Putamen (tissue), 1 donor: ENCODE measurements at places on chromosomes 3 and 15.
A peak's percentile ranks its signal among the peaks of the same experiment; 100 is the strongest.

DNA sequence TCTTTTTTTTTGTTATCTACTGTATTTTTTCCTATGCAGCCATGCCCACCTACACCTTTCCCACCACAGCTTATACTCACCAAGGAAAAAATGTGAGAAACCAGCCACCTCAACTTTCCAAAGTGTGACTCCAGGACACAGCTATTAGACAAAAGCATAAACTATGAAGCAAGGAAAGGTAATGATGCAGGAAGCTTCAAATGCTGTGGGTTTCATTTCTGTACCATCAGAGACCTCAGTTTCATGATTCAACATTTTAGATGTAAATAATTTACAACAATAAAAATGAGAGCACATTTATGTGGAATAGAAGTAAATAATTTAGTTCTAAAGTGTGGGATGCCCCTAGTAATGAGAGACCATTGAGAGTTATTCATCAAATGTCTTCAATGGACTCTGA lies 115.1 kb downstream of the CDIN1 start:
- no peak for DNase-seq

GRCh38 chr3:172987273-172987672 lies 153.8 kb downstream of the SPATA16 start:
- no peak for DNase-seq

DNA sequence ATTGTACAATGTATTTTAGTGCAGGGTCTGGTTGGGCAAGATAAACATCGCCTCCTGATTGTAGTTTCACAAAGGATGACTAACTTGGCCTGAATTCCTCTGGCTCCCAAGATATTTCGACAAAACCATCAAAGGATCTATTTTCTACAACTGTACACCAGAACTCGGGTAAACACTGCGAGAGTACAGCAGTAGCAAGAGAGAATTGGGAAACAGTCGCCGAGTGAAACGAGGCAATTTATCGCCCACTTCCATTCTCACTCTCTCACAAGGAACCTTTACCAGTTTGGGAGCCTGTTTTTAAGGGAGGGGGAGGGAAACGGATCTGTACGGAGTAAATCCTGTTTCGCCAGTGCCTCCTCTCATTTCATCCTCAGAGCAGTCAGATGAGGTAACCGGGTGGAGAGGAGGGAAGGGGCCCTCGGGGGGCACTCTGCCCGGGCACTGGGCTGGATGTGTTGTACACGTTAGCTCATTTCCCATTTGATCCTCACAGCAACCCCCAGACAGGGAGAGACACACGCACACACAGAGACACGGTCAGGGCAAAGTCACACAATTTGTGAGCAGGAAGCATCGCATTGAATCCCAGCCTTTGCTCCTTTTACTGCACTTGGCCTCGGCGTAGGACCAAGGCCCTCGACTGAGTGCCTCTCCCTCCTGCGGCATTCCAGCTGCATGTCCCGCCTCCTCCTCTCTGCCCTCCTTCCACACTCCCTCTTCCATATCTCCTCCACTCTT lies 120.1 kb downstream of the LIPC start:
- DNase-seq: peak; percentile 52

DNA sequence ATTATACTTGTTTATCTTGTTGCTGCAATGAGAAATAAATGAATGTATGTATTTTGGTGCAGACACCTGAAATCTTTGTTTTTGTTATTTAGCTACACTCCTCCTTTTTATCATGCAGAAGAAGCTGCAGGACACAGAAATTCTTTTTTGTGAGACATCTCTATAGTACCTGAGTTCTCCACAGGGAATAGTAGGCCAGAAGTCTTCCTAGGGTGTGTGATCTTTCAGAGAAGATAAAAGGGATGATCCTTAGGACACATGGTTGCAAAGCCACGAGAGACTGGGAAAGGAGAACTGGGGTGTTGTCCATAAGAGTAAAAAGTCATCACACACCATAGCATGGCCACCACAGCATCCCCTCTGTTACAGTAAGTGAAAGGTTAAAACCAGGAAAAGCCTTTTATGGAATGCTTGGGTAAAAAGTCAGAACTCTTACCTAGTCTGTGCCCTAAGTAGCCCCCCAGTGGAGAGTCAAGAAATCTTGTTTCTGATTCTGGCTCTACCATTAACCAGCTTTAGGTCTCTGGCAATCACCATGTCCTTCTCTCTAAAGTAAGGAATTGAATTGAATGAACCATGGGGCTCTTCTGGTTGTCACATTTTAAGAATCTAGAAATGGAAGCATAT lies 31.9 kb upstream of the ADGRG7 start:
- no peak for DNase-seq

DNA sequence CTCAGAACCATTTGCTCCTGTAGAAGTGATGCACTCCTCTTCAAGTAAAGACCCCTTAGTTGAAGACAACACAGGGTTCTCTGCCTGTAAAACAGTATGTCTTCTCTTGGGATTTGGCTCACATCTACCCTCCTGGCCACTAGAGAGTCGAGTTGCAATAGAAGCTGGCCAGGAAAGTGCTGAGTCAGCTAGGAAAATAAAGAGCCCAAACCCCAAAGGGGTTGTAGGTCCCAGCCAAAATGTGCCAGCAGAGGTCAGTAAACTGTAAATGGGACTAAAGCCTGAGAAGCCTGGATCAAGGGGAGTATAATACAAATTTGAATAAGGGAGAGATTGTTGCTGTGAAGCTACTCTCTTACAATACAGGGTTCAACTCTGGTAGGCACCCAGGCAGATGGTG lies 37.2 kb upstream of the THBS1 start:
- no peak for DNase-seq

GRCh38 chr3:16928386-16929132 lies 43.8 kb downstream of the PLCL2 start:
- DNase-seq: no peak

DNA sequence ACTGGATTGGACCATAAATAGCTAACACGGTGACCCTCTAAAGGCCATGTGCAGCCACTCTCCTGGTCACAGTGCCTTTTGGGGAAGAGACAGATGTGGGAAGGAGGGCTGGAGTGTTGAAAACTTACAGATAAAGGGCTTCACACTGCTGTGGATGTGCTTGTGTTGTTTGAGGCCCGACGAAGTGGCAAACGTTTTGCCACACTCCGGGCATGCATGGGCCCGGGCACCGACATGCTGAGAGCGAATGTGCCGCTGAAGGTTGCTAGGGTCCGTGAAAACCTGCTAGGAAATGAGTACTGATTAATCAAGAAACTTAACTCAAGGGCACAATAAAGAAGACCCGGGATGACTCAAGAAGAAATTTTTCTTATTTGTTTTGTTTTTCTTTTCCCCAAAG lies 542.6 kb downstream of the MECOM start:
- no peak for DNase-seq

DNA sequence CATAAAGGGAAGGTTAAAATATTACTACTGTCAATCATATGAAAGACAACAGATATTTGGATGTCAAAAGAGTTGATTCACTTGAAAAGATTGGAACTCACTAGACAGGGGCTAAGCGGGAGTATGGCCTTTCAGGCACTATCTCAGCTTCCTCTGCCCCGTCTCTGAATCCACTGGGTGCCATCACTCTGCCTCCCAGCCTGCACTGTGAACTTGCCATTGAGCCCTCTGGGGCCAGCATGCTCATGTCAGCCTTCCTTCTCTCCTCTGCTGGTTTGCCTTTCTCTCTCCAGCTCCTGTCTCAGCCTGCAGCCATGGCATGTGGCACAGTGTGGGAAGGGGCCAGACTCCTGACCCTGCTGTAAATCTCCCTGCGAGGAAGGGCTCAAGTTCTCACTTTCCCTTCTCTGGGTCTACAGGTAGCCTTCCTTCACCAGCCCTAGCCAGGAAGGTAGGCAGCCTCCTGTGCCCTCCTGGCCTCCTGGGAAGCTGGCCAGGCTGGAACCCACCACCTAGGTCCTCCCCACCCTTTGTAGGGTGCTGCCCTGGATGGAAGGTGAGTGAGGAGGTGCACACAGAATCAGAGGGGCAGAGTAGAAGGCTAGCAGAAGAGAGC lies 54.0 kb upstream of the SLCO2A1 start:
- no peak for DNase-seq

DNA sequence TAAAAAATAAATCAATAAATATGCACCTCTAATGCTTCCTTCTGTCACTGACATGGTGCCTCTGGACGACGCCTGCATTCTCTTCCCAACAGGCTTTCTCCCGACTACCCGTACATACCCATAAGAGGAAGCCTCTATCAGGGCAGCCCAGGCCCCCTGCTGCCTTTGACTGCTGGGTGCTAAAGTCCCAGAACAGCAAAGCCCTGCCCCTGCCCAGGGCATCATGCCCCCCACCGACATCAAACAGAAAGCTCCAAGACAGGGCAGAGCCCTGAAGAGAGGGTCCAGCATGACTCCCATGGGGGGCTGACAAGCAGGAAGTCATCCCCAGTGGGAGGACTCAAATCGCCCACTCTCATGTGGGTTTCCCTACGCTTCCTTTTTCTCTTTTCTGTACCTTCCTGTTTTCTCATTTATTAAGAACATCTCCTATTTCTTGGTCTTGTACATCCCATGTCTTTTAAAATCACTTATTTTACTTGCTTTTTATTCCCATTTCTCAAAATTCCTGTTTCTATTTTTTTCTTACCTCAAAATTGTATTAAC lies 23.4 kb downstream of the XPC start:
- DNase-seq: no peak

DNA sequence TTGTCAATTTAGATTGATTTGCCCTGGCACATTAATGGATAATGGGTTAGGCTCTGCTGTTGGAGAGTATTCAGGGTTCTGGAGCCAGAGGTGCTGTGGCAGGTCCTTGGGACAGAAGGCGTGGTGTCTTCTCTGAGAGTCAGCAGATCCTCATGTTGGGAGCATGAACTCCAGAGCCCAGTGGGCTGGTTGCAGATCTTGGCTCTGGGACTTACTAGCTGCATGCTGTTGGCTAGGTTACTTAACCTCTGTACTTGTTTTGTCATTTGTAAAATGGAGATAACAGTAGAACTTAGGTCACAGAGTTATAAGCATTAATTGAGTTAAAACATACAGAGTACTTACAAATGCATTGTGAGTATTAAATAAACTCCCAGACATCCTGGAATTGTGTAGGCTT lies 77.6 kb downstream of the CCK start:
- DNase-seq: no peak

DNA sequence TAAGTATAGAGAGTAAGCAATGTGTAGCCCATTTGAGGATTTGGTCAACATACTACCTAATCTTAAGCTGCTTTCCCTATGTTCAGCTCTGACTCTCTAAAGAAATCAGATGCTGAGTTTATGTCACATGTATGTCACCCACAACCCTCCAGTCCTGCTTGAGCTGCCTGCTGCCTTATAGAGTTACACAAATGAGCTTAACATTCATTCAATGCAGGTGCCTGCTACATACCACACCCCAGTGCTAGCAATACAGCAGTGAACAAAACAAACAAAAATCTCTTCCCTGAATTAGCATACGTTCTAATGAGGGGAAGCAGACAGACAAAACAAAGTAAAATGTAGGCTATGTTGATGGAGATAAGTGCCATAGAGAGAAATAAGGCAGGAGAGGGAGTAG lies 93.0 kb downstream of the HHLA2 start:
- DNase-seq: no peak

GRCh38 chr3:8562081-8562595 lies 60.5 kb downstream of the LMCD1 start:
- DNase-seq: no peak

DNA sequence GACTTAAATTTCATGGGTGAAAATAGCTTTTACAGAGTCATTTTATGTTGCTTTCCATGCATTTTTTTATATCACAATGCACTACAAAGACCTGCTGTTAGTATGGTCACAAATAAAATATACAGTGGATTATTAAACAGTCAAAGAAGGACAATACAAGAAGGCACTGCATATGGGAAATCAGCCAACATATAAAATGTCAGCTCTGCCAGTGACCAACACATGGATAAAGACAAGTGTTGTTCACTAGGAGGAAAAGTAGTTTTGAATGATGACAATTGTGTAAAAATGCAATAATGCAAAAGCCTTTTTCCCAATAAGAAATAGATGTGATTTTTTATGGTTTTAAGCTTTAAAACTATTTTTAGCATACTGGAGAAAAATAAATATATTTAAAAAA lies 425.3 kb upstream of the CBLB start:
- DNase-seq: no peak

GRCh38 chr15:35545316-35545823 lies 595 bp downstream of the DPH6 start:
- peak; percentile 28 for DNase-seq

GRCh38 chr15:78422571-78423340 lies 15.3 kb upstream of the IREB2 start:
- DNase-seq: peak; percentile 34

GRCh38 chr3:15522016-15522415 lies 510 bp upstream of the COLQ start:
- no peak for DNase-seq

- no peak for DNase-seq
These were observed 553.8 kb downstream of the FOXP1 start for GRCh38 chr3:71029770-71030169.

GRCh38 chr15:58269455-58270414 lies 131.6 kb downstream of the AQP9 start:
- DNase-seq: peak; percentile 67

- no peak for DNase-seq
These were observed 41.0 kb downstream of the GOLGA6A start for GRCh38 chr15:74041311-74041756.

DNA sequence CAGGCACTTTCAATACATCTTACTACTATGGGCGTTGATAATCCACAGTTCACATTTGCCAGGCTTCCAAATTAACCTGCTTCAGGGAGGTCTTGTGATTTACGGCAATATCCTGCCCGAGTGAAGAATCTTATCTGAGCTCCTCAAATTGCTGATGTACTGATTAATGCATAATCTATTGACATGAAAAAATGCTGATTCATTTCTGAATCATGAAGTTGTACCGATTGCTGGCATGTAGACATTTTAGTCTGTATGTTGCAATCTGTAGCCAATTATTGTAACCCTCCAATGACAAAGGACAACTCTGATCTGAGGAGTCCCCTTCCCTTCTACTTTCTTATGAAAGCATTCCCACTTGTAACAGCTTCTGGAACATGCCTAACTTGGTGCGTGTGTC lies 97.2 kb downstream of the SEC22A start:
- DNase-seq: no peak

DNA sequence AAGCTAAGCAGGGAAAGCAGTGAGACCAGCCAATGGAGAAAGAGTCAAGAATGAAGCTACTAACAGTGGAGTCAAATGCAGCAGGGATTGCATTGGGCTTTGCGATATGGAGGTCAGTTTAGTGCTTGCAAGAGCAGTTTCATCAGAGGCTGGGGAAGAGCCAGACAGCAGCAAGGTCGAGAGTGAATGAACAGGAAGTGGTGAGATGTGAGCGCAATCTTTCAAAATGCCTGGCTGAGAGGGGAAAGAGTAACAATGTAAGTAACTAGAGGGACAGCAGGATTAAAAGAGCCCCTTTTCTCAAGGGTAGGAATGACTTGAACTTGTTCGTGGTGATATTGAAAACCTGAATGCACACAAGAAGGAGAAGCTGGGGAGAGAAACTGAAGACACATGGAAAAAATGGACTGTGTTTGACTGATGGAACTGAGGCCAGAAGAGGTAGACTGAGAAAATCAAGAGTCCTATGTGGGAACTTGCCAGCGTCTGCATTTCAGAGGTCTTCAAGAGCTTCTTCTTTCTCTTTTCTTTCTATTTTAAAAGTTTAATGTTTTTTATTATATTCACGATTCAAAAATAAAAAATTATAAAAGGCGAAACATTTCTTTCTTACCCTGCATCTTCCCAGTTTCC lies 30.6 kb upstream of the GPR160 start:
- DNase-seq: no peak

GRCh38 chr15:78084449-78084750 lies 6.9 kb upstream of the TBC1D2B start:
- DNase-seq: no peak
